Activated naive CD4-positive, alpha-beta T cell treated with anti-CD3 and anti-CD28 coated beads for 36 hours (primary cell): ENCODE measurements at places on chromosomes 4 and X. TPM values are rescaled to one million over a fixed set of nuclear protein-coding genes. Genes with fewer than 3 reads are reported as not detected.

Gene PLAC8
- 62.0 TPM for total RNA-seq

- DNase-seq: no peak
These were observed 230.3 kb downstream of the UNC5C start for GRCh38 chr4:95318483-95318882.

DNA sequence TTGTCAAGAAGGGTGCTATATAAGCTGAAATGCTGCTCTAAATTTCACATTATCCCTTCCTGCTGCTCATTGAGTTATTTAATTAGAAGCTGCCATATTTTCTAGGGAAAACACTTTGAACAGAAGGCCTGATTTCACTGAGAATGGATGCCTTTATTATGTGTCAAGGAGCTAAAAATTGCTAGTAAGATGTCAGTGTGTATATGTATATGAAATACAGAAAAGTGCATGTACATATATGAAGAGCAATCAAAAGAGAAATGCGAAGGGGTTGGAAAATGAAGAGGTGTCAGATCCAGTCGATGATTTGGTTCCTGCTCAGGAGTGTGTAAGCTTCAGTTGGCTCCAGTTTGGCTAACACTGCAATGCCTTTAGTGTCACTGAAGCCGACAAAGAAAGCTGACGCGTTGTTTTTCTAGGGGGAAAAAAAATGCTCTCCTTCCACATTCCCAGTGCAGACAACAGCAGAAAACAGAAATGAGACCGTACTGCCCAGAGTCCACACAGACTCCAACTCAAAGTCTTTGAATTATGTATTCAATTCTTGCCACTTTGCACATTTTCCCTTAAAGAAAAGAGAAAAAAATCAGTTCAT lies 154.2 kb downstream of the NHS start:
- no peak for DNase-seq

GRCh38 chr4:169249214-169249973 lies 21.4 kb downstream of the SH3RF1 start:
- DNase-seq: no peak

DNA sequence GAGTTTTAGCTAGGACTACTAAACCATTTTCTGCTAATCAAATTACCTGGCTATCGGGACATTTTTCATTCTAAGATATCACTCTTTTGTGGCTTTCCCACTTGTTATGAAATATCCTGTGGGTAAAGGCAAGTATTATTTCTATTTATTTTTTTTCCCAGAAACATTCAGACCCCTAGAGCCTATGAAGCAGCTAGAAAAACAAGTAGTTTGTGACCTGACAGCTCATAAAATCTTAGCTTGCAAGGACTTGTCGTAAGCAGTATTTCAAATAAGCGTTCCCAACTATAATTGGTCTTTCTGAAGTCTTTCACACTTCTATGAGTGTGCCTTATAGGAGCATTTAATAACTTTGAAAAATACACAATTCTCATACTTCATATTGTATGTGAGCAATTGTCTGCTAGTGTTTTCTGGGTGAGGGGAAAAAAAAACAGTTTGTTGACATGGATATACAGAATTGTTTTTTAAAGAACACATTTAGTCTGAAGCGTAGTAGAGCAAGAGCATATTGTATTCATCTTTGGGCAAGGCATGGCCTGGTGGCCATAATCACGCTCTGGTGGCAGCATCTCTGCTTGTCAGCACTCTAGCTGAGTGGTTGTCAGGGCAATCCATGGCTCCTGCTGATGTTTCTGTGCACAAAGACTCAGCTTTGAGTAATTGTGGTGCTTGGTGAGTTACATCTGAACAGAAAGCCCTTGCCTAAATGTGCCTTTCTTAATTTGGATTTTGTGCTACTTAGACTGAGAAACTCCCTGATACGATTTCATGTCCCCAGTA lies 2.6 kb downstream of the MCUB start:
- peak; percentile 70 for DNase-seq
